ENCODE measurements at places on chromosomes 1 and 21.

GRCh38 chr1:1040004-1040991 is 20.4 kb downstream of the AGRN start:
- no peak for DNase-seq

DNA sequence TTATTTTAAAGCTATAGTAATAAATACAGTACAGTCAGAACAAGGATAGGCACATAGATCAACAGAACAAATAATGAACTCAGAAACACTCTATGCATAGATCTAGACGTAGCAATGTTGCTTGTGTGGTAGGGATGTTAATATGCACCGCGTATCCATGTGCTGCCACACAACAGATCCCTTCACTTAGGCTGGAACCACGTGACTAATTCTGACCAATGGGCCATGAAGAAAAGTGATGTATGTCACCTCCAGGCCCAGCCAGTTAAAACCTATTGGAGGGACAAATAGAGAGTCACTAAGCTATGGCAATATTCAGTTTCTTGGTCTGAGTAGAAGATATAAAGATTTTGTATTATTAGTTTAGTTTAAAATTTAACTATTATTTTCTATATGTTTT is 91.4 kb downstream of the ADAMTS1 start:
- DNase-seq, result no peak

DNA sequence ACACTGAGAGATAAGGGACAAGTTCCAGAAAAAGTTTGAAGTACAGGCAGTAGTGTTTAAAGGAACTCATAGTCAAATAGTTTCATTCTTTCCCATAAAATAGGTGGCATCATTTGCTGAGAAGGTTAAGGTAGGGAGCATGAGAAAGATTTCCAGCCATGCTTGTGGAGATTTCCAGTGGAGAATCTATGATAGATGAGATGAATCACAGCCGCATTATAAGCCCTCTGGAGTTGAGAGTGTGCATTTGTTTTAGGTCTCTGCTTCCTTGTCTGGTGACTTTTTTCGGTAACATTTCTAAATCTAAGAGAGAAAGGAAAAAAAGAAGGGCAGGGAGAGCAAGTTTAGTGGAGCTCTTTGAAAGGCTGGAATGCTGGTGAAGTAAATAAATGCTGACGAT is 108.7 kb downstream of the DISP1 start:
- DNase-seq, result no peak

DNA sequence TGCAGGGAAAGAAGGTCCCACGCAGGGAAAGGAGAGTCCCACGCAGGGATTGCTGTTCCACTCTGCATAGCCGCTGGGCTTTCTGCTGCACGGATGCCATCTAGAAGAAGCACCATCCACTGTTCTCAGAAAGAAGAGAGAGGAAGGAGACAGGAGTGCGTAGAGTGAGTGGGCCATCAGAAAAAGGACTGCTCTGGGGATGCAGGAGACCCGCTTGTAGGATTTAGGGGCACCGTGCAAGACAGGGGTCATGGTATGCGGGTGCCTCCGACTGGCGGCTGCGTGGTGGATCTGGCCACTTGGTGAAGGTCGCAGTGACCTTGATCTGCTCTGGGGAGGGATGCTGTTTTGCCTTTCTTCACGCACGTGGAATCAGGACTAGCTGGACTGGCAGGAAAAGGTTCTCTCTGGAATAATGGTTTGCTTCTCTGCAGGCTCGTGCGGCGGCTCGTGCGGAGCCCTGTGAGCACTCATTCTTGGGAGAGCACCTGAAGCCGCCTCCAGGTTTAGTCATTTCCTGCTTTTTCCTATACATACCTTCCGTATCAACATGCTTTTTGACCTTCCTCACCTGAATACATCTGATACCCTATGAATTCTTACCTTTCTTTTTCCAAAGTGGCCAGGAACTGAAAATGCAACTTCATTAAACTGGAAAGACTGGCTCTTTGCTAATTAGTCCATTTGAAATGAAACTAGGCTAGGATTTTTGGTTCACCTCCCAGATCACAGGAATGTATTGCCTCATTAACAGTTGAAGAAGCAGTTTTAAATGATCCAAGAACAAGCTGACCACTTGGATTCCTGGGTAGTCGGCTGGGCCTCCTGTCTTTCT is 181.6 kb downstream of the KIF26B start:
- DNase-seq, result no peak

DNA sequence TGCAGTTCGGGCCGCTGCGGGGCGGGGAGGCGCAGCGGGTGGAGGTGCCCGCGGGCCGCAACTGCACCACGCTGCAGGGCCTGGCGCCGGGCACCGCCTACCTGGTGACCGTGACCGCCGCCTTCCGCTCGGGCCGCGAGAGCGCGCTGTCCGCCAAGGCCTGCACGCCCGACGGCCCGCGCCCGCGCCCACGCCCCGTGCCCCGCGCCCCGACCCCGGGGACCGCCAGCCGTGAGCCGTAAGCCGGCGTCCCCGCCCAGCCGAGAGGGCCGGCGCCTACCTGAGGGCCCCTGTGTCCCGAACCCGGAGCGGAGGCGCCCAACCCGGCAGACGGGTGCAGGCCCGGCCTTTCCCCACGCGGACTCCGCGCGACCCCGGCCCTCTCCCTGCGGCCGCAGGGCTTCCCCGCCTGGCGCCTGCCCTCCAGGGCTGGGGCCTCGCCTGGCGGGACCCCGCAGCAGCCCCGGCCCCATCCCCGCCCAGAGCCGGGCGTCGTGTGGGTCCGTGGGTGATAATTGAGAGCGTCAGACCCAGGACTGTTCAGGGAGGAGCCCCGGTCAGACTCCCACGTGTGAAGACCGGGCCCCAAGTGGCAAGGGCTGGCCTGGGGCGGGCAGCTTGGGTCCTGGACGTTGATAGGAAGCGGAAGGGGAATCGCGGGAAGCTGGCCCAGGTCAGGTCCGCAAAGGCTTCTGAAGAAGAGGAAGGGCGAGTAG is 4.2 kb downstream of the VWA1 start:
- no peak for DNase-seq

DNA sequence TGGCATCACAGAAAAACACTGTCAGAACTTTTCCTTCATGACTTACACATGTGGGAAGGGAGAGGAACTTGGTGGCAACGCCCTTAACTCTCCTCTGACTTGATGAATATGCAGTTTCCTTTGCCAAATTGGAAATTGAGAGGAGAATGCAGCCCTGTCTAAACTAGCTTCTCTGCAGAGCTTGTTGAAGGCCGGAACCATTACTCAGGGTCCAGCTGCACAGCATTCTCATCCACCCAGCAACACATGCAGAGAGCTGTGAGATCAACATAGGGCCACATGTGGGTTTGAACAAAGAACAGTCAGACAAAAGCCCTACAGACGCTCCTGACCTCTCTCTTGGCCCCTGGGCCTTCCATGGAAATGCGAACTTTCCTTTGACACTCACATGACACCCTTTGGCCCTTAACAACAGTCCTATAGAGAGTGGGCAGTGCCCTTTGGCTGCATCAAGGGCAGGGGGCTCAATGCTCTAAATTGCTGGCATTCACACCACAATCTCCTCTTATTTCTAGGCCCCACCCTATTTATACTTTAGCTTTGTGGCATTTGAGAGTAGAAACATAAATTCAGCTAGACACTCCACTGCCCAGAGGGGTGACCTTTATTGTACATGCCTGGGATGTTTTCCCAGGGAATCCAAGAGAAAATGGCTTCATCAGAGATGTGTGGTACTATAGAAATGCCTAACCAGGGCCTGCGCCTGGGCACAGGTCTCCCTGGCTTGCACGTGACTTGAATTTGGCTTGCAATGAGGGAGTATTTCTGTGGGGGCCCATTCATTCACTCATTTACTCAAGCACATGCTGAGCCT is 64.4 kb downstream of the CDC7 start:
- DNase-seq, result no peak

DNA sequence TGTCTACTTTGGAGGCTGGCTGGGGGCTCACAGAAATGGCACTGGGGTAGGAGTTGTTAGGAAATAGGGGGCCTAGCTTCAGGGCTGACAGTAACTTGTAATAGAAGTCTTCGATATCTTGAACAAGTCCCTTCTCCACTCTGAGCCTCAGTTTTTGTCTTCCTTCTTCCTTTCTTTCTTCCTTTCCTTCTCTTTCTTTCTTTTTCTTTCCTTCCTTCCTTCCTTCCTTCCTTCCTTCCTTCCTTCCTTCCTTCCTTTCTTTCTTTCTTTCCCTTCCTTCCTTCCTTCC is 12.9 kb downstream of the BTG2 start:
- DNase-seq, result no peak

- DNase-seq, result no peak
These were observed 258.3 kb downstream of the MATN1 start for GRCh38 chr1:30465096-30465495.

DNA sequence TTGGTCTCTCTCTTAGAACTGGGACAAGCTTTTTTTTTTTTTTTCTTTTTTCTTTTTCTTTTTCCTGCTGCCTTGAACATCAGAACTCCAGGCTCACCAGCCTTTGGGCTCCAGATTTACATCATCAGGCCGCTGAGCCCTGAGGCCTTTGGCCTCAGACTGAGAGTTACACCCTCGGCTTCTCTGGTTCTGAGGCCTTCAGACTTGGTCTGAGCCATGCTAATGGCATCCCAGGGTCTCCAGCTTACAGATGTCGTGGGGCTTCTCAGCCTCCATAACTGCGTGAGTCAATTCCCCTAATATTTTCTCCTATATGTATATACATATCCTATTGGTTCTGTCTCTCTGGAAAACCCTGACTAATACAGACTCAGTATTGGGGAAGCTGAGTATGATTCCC is 36.5 kb upstream of the RC3H1 start:
- DNase-seq, result no peak
